ENCODE measurements at places on chromosomes 5 and 9. TPM values are rescaled to one million over a fixed set of nuclear protein-coding genes. Genes with fewer than 3 reads are reported as not detected.

LIX1 gene
- total RNA-seq = 0.20 TPM

DNA sequence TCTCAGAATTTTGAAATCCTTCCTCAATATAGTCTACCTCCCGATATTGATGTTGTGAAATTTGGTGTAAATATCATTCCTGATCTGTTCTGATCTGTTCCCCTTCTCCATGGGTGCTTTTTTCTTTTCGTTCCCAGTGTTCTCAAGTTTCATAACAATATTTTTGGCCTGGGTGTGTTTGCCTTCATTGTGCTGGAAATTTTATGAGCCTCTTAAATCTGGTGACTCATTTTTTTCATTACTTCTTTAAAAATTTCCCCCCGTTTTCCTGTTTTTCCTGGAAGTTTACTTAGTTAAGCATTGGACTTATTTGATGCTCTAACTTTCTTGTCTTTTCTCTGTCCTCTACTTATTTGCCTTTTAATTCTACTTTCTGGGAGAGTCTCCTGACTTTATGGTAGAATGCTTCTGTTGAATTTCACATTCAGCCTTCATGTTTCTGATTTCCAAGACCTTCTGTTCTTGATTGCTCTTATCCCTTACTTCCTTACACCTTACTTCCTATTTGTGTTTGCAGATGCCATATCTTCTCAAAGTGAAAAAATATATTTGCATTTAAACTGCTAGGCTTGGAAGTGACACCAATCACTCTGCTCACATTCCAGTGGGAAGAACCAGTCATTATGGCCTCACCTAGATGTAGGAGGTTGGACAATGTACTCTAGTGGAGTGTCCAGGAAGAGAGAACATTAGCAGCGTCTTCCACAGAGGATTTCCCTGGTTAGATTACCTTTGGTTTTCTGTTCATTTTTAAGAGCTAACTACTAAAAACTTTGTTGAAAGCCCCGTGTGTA lies 441.9 kb downstream of the ARHGEF28 start:
- no peak for DNase-seq

DNA sequence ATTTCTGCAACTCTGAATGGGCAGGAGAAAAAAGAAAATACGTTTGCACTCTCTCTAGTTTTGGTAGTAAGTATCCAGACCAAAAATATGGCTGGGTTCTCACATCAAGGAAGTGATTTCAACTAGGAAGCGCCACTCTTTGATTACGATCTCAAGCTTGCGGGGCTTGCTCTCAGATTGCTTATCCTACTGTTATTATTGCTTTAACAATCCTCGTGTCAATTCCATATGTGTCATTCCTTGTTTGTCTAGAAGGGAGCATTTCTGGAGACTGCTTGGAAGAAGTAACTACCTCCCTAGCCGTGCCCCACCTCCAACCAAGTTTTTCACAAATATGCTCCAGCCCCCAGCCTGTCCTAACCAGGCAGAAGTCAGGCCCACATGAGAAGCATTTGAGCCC lies 3.5 kb downstream of the PRUNE2 start:
- no peak for DNase-seq

- no peak for DNase-seq
Observed at GRCh38 chr5:128551476-128551875, 13.4 kb upstream of the FBN2 start.

MARCOL gene
- not detected for total RNA-seq

EDIL3 gene
- total RNA-seq = 604 TPM

GNA14 gene
- total RNA-seq = not detected

DNA sequence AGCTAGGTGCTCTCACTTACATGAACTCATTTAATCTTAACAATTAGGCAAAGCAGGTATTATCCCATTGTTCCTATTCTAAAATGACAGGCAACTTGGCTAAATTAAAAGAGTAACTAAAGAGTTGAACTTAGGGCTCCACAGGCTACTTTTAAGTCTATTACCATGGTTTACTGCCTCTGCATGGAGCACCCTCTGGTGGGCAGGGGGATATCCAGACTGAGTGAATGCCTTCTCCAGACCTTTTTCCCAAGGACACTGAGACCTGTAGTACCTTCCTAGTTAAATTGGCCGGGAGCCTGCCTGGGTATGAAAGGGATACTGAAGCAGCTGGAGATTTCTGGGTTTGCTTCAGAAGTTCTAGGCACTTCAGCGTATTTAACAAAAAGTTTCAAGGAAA lies 238.1 kb downstream of the ELAVL2 start:
- DNase-seq = no peak

GRCh38 chr5:146731909-146732659 lies 146.5 kb downstream of the PPP2R2B start:
- no peak for DNase-seq

POU5F2 gene
- 0.62 TPM for total RNA-seq

GRCh38 chr5:97141031-97141430 lies 1.4 kb downstream of the LIX1 start:
- DNase-seq = no peak

CMYA5 gene
- 0.60 TPM for total RNA-seq

OTP gene
- total RNA-seq = not detected

DNA sequence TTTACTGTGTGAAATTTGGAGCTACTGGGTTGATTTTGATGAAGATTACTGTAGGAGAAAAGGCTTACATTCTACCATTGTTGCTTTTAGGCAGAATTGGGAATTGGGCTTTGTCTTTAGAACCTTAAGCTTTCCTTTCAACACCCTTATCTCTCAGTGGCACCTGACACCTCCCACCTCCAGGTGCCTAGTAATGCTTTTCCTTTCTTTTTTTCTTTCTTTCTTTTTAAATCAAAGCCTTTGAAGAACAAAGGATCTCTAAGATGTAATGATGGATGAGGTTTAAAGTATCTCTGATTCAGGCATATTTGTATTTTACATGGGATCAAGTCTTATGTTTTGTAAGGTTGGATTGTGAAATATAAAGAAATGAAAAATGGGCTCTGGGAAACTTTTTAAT lies 2.9 kb upstream of the ADGRV1 start:
- no peak for DNase-seq

- no peak for DNase-seq
Observed at GRCh38 chr9:16030528-16031185, 477.8 kb downstream of the CCDC171 start.

DNA sequence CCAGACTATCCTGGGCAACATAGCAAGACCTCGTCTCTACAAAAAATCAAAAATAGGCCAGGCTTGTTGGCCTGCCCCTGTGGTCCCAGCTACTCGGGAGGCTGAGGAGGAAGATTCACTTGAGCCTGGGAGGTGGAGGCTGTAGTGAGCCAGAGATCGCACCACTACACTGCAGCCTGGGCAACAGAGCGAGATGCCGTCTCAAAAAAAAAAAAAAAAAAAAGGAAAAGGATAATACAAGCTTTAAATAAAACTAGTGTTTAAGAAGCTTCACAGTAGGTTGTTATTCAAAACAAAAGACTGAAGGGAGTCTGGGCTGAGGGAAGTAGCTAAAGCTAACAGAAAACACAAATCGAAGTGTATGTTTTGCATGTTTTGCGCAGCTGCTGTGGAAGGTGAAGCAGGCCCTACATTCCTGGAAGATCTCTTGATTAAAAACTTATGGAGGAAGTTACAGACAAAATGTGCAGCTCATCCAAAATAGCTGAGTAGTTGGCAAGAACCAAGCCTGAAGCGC lies 581 bp upstream of the C9orf40 start:
- no peak for DNase-seq

FAM200C gene
- total RNA-seq = 3.9 TPM

PDLIM4 gene
- 59.2 TPM for total RNA-seq

- no peak for DNase-seq
Observed at GRCh38 chr5:93100976-93101375, 480.0 kb downstream of the NR2F1-AS1 start.

- DNase-seq = no peak
Observed at GRCh38 chr5:72906806-72907205, 49.0 kb upstream of the FCHO2 start.

AK3 gene
- total RNA-seq = 39.7 TPM

DNA sequence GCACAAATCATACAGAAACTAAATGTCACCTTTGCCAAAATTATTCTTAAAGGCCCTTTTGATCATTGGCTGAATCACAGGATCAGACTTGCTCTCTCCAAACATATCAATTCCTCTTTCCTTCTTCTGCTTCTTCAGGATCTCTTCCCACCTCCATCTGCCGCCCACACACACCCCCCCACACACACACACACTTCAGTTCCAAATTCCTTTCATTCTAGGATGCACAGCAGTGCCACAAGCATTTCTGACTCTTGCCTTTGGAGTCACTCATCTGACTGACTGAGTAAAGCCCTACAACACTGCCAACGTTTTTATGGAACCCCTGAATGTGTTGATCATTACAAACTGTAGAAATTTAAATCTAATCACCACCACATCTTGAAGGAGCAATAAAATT lies 22.9 kb downstream of the DNAH5 start:
- DNase-seq = no peak

C9orf50 gene
- 0.39 TPM for total RNA-seq

DNA sequence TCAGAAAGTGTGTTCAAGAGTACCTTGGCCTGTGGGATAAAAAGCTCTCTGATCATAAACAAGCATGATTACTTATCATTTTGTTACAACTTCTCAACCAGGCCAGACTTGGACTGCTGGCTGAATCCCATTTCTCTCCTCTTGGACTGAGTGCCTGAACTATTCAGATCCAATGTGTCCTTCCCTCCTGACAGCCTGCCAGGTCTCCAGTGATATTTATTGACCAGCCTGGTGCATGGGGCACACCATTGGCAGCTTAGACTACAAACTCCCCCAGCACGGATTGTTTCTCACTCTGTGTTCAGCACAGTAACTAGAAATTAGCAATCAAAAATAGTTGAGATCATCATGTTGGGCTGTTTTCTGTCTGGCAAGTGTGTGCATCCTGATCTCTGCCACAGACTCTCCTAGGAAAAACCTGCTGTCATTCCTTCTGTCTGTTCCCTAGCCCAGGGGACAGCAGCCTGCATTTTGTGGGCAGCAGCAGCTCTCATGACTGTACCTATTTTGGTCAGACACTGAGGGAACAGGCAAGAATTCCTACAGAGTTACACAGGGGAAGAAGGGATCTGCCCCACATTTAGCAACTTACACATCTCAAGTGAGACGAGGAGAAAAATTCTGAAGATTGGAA lies 348.1 kb downstream of the ADAMTS6 start:
- no peak for DNase-seq

GRCh38 chr9:130183133-130183762 lies 11.0 kb downstream of the NCS1 start:
- DNase-seq = no peak

- no peak for DNase-seq
Observed at GRCh38 chr9:84512493-84512892, 157.0 kb upstream of the NTRK2 start.

CCNB1 gene
- total RNA-seq = 18.9 TPM

PDE6A gene
- 0.12 TPM for total RNA-seq

DNA sequence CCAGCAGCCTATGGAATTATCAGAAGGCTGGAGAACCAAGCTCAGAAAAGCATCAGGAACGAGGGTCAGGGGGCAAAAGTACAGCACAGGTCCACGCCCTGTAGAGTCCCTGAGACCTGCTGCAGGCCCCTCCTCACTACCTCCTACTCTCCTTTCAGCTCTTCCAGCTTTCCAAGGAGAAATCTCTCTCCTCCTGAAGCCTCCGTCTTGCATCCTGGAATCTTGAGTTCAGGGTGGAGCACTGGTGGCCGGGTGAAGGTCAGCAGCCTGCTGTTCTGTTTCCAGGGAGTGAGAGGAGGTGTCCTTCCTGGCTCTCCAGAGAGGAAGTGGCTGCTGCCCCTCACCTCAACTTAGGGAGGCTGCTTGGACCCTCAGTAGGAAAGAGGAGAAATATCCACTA lies 342.3 kb downstream of the ZSWIM6 start:
- no peak for DNase-seq

GRCh38 chr9:131319486-131319885 lies 30.0 kb downstream of the PLPP7 start:
- peak; percentile 41 for DNase-seq

GRCh38 chr5:66880401-66880800 lies 284.2 kb downstream of the MAST4 start:
- no peak for DNase-seq

DNA sequence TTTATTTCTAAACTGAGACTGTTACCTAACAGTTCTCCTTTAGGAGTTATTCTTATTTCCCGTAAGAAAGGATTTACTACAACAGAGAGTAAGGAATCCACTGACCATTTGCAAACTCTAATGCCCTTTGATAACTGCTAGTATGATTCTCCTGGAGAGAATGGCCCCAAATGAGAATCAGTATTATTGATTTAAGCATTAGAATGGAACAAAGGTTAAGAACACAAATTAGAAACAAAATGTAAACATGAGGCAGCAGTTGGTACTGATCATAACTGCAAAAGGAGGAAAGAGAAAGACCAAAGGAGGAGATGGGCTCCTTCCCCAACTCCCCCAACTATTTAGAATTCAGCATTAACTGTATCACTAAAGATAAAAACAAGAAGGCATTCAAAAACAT lies 30.7 kb downstream of the PSIP1 start:
- no peak for DNase-seq

DNA sequence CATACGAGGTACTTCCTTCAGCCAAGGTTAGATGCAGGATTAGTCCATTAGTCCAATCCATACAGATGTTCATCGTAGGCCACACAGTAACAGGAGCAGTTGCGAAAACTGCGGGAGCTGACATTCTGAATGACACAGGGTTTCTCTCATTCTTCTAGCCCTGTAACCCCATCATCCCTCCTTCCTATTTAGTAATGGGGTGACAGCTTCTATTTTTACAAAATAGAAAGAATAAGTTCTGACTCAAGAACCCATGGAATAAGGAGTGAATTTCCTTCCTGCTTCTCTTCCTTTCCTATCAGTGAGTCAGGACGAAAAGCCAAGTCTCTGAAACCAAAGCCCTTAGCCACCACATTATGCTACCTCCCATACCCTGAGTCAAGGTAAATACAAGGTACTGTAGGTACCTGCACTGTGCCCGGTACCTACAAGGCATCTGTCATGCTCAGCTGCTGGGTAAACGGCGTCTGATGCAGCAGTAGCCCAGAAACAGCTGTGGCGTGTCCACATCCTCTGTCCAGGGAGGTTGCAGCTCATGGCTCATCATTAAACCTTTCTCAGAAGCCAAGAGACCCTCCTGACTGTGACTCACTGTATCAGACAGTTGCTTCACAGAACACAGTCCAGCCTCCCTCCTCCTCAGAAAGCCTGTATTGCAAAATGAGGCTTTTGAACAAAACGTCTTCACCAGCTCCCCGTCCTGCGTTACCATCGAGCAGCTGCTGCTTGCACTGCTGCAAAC lies 84.2 kb downstream of the ESM1 start:
- DNase-seq = no peak

GRCh38 chr5:168654211-168654721 lies 75.1 kb upstream of the PANK3 start:
- DNase-seq = no peak

TAF11L7 gene
- not detected for total RNA-seq

- no peak for DNase-seq
Observed at GRCh38 chr9:97740848-97741821, 44.0 kb upstream of the XPA start.
